Body of pancreas (tissue), 4 donors: ENCODE measurements at places on chromosomes 2 and 18.

- DNase-seq, result no peak
Measured at GRCh38 chr2:128371648-128372345, 53.1 kb upstream of the HS6ST1 start.

DNA sequence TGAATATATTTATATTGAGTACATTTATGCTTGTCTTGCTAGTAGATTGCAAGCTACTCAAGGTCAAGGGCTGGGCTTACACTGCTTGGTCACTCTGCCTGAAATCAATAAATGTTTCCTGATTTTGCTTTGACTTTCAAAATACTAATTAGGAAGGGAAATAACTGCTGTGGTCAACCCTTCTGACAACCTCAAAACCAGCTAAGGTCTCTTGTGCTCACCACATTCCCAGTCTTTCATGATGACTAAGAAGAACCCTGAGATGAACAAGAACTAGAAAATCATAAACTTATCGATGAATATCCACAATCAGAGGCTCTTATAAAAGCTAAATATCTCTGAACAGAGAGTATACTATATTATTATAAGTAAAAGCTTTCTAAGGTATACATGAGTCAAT is 33.3 kb downstream of the ABCB11 start:
- no peak for DNase-seq

GRCh38 chr2:85496436-85496835 is 42.5 kb upstream of the MAT2A start:
- DNase-seq, result no peak

DNA sequence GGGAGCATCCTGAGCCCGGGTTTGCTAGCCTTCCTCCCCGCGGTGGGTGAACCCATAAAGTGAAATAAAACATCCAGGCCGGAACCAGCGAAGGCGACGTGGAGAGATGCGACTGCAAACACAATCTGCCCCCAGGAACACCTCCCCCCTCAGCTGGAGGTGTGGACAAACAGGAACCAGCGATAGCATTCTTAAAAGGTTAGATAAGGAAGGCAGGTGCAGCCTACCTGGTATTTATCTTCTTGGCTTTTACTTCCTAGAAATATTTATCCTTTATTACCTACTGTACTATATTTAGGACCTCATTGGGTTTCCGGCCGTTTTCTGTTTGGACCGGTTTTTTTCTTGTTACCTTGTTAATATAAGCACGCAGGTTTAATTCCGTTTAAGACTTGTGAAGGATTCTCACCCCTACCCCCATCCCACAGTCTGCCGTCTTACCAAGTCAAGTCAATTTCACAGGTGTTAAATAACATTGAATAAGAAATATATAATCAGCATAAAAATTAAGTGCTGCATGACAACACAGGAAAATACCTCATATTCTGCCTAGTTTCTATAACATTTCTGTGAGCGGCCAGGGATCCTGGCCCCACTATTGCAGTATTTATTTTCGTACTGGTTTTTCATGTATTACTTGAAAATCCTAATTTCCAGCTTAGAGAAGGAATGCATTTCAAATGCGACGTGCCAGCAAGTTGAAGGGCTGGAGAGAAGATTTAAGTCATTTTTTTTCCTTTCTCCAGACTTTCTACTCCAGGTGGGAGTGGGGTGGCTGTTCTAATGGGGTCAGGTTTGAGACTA is 224.0 kb upstream of the ID2 start:
- DNase-seq, result peak; percentile 53
